ENCODE measurements at places on chromosomes 3 and 15.

DNA sequence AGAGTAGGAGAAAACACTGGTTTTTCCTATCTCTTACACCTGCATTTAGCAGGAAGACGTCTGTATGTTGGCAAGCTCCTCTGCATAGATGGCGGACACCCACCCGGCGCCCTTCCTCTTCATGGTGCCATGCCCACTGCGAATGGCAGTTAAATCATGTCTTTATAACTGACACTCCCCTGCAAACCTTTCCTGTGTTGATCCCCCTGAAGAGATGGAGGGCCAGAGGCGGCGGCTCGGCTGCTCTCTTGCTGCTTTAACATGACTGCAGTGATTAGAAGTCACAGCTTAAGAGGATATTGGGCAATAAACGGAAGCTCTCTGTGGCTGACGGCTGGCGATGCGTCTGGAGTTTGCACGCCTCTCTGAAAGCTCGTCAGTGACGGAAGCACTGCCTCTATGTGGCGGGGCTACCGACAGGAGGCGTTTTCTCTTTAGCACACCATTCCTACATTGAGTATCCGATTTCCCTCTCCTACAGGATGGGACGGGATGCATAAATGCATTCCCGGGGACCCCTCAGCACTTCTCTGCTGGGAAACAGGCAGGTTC lies 25.5 kb upstream of the SNRPA1 start:
- peak; percentile 77 for DNase-seq

DNA sequence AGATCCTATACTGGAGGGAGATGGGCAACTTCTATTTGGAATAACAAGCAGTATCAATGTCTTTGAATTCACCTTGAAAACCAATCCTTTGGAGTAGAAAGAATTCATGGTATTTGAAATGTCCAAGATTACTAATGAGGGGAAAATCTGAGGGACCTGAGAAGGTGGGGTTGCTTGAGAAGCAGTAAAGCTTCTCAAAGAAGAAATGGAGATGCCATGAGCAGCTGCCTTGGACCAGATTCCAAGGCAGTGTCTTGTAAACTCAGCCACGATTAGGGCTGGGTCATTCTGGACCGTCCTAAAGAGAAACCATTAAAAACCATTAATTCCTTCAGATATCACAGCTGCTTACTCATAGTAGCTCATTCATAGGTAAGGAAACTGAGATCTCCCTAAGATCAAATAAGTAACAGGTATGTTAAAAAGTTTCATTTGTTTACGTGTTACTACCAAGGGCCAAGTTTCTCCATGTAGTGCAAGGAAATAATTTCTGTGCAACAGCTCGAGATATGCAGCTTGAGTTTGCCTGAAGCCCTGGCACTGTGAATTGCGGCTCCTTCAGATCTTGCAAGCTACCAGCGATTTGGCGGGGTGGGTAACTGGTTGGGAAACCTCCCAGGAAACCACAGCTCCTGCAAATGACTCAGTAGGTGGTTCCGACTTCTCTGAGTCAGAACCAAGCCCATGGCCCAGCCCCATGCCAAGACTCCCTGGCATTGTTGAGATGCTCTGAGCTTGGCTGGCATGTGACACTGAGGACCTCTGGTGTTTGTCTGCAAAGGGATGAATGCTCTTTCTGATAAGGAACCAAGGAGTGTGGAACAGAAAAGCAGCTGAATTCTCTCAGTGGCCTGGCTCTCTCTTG lies 296.8 kb downstream of the RORA start:
- DNase-seq: no peak

DNA sequence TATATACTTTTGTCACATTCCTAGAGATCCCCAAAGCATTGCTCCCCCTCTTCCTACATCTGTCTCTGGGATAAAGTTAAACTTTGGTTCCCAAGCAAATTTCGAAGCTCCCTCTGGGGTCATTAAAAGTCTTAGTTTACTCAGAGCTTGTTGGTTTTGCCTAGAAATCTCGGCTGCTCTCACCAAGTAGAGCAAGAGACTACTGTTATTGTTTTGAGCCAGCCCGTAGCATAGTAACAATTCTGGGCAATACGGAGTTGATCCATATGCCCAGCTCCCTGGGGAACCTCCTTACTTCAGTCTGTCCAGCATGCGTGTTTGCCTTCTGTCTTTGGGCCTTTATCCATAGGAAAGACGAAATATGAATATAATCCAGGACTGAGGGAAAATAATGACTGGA lies 10.0 kb upstream of the P3H2 start:
- no peak for DNase-seq

DNA sequence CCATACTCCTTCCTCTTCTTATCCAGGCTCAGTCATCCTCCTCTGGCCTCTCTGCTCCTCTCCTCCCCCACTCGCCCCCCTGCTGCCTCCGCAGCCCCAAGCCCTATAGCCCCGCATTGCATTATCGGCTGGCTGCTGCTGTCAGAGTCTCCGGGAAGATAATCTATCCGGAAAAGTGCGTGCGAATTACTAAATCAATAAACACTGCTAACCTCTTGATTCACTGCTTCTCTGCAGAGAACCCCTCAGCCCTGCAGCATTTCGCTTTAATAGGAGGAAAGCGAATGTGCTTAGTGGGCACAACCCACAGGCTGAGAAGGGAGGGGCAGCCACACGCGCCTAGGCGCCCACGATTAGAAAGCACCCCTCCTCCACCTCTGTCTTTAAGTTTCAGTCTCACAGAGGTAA lies 167.6 kb downstream of the ABHD5 start:
- DNase-seq: no peak

GRCh38 chr3:11407644-11408043 lies 135.4 kb downstream of the ATG7 start:
- no peak for DNase-seq

GRCh38 chr3:120100711-120101110 lies 6.5 kb upstream of the GSK3B start:
- no peak for DNase-seq

DNA sequence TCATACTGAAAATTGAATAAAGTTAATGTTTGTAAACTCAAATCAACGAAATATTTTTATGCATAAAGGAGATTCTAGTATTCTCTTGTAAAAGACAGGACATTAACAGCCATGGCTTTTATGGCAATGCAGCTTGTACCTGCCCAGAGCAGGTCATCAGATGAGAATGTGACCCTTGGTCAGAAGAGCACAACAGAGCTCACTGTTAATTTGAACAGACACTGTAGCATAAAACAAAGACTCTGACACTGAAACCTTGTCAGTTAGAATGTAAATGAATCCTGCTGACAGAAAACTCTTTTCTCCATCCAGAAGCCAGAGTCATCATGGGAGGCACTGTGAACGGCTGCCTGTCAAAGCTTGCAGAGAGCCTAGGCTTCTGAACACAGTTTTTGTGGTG lies 410.6 kb downstream of the RAP2B start:
- no peak for DNase-seq
